Mesangial cell (primary cell): ENCODE measurements at places on chromosomes 12 and 14. TPM values are rescaled to one million over a fixed set of nuclear protein-coding genes. Genes with fewer than 3 reads are reported as not detected.

KRT3 gene
- total RNA-seq: not detected in 2 replicates

TEX22 gene
- 0.13 and 0.16 TPM in 2 replicates for total RNA-seq

KRT75 gene
- not detected in 2 replicates for total RNA-seq

KLRB1 gene
- total RNA-seq: not detected in 2 replicates

KCNJ8 gene
- 0.81 and 4.6 TPM in 2 replicates for total RNA-seq

AMHR2 gene
- not detected in 2 replicates for total RNA-seq

SGPP1 gene
- total RNA-seq: 15.5 and 16.9 TPM in 2 replicates

ZFP36L1 gene
- 276 and 537 TPM in 2 replicates for total RNA-seq

DIO2 gene
- total RNA-seq: under 0.01 and 0.25 TPM in 2 replicates

CLEC9A gene
- not detected in 2 replicates for total RNA-seq

FGF23 gene
- total RNA-seq: not detected in 2 replicates

POTEG gene
- total RNA-seq: not detected in 2 replicates

GNB3 gene
- total RNA-seq: 0.51 and 1.5 TPM in 2 replicates

SINHCAF gene
- total RNA-seq: 52.6 and 74.5 TPM in 2 replicates

APOLD1 gene
- 1.9 and 3.6 TPM in 2 replicates for total RNA-seq

TSPAN11 gene
- total RNA-seq: 1.0 TPM in 1 of 2 replicates, not detected in the other

SMOC1 gene
- 0.13 and 0.16 TPM in 2 replicates for total RNA-seq

POTEM gene
- not detected in 2 replicates for total RNA-seq

ST8SIA1 gene
- 0.13 and 0.16 TPM in 2 replicates for total RNA-seq

C12orf54 gene
- total RNA-seq: not detected in 2 replicates

GPRC5A gene
- 36.7 and 53.4 TPM in 2 replicates for total RNA-seq

LRRC10 gene
- not detected in 2 replicates for total RNA-seq

CPNE6 gene
- total RNA-seq: not detected in 2 replicates

PARP11 gene
- total RNA-seq: 0.98 and 7.2 TPM in 2 replicates

IL23A gene
- 1.1 and 1.5 TPM in 2 replicates for total RNA-seq

TMEM63C gene
- total RNA-seq: 1.8 TPM in 1 of 2 replicates, not detected in the other

GPRC5D gene
- total RNA-seq: 0.13 TPM in 1 of 2 replicates, not detected in the other

CD163L1 gene
- total RNA-seq: under 0.01 TPM in 2 replicates

MSRB3 gene
- total RNA-seq: 15.3 and 23.1 TPM in 2 replicates

ACOT4 gene
- total RNA-seq: 2.3 TPM in 2 replicates

SLC10A1 gene
- total RNA-seq: not detected in 2 replicates

ENDOU gene
- not detected in 2 replicates for total RNA-seq

TAS2R10 gene
- total RNA-seq: 0.13 TPM in 1 of 2 replicates, not detected in the other

KCNMB4 gene
- total RNA-seq: 0.65 and 1.9 TPM in 2 replicates

GPR68 gene
- total RNA-seq: 0.89 and 0.98 TPM in 2 replicates

KRT83 gene
- not detected in 2 replicates for total RNA-seq

LHX5 gene
- not detected in 2 replicates for total RNA-seq

METTL3 gene
- 22.4 and 51.7 TPM in 2 replicates for total RNA-seq

IAPP gene
- total RNA-seq: not detected in 2 replicates

TSPAN19 gene
- total RNA-seq: 0.13 TPM in 1 of 2 replicates, not detected in the other

PAX9 gene
- total RNA-seq: 0.49 and 1.3 TPM in 2 replicates

TRIAP1 gene
- total RNA-seq: 14.5 and 19.4 TPM in 2 replicates

HOMEZ gene
- total RNA-seq: 9.1 and 11.1 TPM in 2 replicates
